CD8-positive, alpha-beta memory T cell (primary cell): ENCODE measurements at places on chromosomes 16 and 17.

DNA sequence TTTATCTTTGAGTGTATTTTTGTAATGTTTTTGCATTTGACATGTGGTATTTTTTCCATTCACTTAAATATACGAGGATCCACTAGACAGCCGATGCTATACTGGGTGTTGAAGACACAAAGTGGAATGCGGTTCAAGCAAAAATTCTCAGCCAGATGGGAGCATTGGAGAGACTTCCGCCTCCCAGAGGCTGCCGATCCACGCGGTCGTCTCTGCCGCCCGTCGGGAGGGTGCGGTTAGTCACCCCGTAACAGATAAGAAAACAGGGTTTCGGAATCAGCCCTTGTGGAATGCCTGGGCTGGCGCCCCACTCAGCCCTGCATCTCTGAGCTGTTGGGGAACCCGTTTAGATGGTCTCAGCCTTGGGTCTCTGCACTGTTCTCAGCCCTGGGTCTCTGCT is 7.3 kb downstream of the GSE1 start:
- no peak for DNase-seq

- no peak for DNase-seq
These were observed 58.5 kb downstream of the HS3ST3B1 start for GRCh38 chr17:14359163-14360020.

DNA sequence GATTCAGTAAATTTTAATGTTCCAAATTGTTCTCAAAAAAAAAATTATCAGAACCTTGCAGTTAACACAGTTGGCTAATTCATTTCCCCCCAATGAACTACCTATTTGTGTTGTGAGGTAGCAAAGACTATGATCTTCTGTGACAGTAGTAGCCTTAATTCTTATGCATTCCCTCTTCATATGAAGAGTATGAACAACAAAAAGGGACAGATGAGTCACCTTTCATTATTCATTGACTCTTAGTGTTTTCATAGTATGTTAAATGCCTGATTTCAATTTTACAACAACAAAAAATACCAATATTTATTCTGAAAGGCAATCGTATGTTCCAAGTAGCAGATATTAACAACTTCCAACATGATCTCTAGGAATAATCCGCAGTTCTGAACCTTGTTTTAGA is 3.6 kb upstream of the SLFN11 start:
- no peak for DNase-seq

- DNase-seq: no peak
These were observed 21.2 kb downstream of the EPN2 start for GRCh38 chr17:19258371-19258770.

DNA sequence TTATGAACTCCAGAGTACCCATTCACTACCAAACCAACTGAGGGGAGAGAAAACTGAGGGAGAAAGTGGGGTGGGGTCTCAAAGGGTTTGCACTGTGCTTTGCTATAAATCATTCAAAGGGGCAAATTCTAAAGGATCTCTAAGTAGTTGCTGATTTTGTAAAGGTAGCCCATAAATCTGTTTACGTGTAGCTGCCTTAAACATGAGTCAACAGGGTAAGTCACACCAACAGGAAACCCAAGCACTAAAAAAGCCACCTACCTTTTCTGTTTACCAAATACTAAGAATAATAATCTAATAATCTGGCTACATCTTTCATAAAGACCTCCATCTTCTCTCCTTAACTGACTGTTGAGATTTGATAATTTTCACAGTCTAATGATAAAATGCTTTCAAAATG is 8.4 kb upstream of the HSBP1 start:
- DNase-seq: no peak

- no peak for DNase-seq
These were observed 1.3 kb downstream of the SLC2A4 start for GRCh38 chr17:7282752-7283321.

DNA sequence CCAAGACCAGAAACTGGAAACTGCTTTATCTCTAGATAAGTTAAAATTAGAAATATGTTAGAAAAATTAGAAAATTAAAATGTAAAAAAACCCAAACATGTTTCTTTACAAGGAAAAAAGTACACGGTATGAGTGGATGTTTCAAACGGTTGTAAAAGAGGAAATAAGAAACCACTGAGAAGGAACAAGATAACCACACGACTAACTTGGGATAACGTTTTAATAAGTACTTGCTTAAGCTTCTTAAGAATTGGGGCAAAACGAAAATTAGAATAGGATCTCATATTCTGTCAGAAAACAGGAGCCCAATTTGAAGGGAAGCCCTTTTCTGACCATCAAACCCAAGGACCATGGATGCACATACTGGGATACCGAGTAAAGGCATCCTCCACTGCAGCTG is 31.0 kb downstream of the MBTPS1 start:
- no peak for DNase-seq

DNA sequence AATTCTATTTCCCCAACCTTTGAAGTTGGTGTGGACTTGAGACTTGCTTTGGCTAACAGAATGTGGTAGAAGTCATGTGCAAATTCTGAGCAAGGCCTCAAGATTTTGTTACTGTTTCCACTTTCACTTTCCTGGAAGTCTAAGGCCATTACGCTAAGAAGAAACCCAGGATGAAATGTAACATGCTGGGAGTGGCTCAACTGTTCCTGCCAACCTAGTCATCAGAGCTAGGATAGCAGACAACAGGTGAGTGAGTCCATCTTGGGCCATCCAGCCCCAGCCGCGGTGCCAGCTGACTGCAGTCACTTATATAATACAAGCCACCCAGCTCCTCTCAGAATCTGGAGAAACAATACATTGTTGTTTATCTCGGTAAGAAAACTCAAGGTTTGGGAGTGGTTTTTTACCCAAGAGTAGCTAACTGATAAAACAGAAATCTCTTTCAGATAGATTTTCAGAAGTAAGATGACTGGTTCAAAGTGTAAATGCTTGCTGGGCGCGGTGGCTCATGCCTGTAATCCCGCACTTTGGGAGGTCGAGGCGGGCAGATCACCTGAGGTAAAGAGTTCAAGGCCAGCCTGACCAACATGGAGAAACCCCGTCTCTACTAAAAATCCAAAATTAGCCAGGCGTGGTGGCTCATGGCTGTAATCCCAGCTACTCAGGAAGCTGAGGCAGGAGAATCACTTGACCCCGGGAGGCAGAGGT is 10.7 kb upstream of the STX4 start:
- DNase-seq: no peak

DNA sequence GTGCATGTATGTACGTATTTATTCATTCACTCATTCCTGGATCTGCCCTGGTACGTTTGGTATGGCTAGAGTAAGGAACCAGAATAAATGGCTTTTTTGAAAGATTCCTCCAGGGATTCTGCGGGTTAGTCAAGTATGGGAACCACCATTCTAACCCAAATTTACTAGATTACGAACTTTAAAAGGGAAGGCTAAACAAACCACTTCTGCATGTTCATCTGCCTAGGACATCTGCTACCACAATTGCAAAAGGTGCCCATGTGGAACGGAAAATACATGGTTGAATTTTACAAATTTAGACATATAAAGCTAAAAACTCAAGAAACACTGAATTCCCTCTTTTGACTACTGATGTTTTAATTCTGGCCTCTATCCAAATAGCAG is 22.1 kb downstream of the CYTH1 start:
- DNase-seq: no peak

- DNase-seq: no peak
These were observed 2.9 kb downstream of the FAM117A start for GRCh38 chr17:49760932-49761558.

DNA sequence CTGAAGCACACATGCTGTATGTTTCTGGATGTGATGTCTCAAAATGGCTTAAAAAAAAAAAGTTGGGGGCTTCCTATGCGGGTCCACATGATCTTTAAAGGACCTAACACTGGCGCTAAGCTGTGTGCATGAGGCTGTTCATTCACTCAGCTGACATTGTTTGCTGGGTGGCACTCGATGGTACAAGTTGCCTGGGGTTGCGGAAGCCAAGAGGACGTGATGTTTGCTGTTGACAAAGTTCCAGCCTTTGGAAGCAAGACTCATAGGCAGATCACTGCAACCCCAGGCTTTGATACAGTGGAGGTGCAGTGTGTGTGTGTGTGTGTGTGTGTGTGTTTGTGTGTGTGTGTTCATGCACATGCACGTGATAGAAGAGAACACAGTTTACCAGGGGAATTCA is 29.5 kb upstream of the DNAI2 start:
- no peak for DNase-seq

GRCh38 chr17:78716814-78717393 is 65.2 kb downstream of the CYTH1 start:
- peak; percentile 41 for DNase-seq

GRCh38 chr16:63239065-63239570 is 1202.9 kb upstream of the CDH8 start:
- DNase-seq: no peak

- no peak for DNase-seq
These were observed 12.0 kb upstream of the RNF157 start for GRCh38 chr17:76252040-76252954.

- no peak for DNase-seq
These were observed 224.0 kb upstream of the TNRC6C start for GRCh38 chr17:77734371-77735080.

- DNase-seq: peak; percentile 89
These were observed 20.4 kb upstream of the BEAN1 start for GRCh38 chr16:66406534-66407221.

GRCh38 chr16:77165006-77165405 is 26.0 kb upstream of the MON1B start:
- DNase-seq: no peak

GRCh38 chr16:12201216-12201615 is 224.7 kb downstream of the SNX29 start:
- no peak for DNase-seq

- no peak for DNase-seq
These were observed 214.6 kb downstream of the SNX29 start for GRCh38 chr16:12191102-12191501.

GRCh38 chr17:63496663-63497400 is 20.0 kb downstream of the ACE start:
- no peak for DNase-seq

- no peak for DNase-seq
These were observed 1.2 kb upstream of the GLIS2 start for GRCh38 chr16:4314532-4315185.

GRCh38 chr16:52805559-52806168 is 247.0 kb downstream of the CHD9NB start:
- DNase-seq: no peak

DNA sequence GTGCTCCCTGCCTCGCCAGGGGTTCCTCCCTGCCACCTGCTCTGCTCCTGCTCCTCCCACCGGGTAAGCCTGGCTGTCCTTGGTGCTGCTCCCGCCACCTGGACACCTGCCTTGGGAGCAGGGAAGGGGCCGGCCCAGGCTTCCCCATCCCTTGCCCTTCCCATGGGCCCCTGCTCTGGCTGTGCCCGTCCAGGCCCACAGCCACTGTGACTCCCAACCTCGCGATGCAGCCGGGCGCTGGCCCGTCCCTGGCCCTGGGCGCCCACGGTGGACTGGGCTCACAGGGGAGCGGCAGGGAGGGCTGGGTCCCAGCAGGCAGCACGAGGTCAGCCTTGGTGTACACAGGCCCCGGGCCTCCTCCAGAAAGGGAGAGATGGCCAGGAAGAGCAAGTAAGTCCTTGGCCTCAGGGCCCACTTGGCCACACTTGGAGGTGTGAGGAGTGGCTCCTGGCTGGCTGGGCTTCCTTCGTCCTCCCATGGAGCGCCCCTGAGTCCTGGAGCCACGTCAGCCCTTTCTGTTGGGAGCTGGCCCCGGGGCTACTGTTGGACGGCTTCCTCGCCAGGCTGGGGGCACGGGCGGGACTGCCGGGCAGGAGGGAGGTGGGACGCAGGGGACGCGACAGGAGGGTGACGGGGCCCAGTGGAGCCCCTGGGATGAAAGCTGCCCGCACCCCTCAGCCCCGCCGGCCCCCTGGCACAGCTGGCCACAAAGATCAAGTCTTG is 15.3 kb downstream of the ENGASE start:
- DNase-seq: no peak

GRCh38 chr17:79837888-79838521 is 1.2 kb downstream of the CBX4 start:
- no peak for DNase-seq

DNA sequence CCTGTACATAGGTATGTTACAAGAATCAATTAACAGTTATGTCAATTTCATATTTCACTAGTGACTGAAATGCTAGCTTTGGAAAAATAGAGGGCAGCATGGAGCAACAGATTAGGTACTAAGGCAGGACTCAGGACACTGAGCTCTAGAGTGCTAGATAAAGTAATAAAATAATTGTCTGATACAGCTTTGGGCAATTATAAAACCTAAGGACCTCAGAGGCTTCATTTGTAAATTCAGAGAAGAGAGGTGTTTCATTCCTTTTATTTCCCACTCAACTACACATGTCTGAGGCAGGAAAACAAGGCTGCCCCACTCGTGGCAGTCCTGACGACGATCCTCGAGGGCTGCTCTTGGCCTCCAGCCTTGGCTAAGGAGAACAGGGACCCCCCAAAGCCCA is 81.5 kb downstream of the CA4 start:
- DNase-seq: no peak

- peak; percentile 75 for DNase-seq
These were observed 12.0 kb downstream of the UNC13D start for GRCh38 chr17:75832164-75832651.

- no peak for DNase-seq
These were observed 165.8 kb downstream of the MAF start for GRCh38 chr16:79434771-79435170.

DNA sequence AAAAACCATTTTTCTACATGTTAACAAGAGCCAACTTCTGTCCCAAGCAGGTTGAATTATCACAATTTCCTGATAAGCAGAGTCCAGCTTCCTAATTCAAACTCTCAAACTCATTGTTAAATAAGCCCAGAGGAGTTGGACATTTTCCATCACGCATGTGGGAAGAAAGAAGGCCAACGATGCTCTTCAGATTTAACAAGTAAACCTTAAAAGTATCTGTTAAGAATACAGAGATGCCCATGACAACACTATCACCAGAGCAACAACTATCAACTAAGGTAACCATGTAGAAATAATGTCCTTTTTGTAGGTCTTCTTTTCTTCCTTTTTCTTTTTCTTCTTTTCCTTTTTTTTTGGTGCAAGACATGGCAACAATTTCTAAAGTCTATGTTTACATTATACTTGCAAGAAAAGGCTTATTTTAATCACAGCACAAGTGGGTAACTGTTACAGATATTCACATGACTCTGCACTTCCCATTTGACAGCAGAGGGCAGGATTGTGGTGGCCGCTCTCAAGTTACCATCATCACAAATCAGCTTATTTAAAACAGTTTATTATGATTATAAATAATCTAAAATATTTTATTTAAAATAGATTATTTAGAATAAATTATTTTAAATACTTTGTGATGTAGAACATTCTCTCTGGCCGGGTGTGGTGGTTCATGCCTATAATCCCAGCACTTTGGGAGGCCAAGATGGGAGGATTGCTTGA is 35.7 kb upstream of the DHRS7B start:
- DNase-seq: no peak

GRCh38 chr17:384622-385177 is 32.1 kb upstream of the RPH3AL start:
- no peak for DNase-seq

- DNase-seq: no peak
These were observed 18.1 kb upstream of the GNG13 start for GRCh38 chr16:818592-818991.
